ENCODE measurements at places on chromosomes 13 and 19.

DNA sequence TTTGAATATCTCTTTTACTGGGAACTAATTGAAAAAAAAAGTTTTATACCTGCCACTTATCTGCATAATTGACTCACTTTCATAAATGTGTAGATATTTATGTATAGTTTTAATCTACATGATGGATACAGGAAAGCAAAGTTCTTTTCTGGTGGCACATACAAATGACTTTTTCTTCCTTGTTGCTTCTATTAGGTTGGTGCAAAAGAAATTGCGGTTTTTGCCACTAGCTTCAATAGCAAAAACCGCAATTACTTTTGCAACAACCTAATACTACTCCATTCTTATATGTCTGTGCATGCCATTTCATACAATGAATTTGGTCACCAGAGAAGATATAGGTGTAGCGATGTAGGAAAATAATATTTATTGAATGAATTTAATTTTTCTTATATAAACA is 344.5 kb upstream of the PCDH20 start:
- no peak for DNase-seq

DNA sequence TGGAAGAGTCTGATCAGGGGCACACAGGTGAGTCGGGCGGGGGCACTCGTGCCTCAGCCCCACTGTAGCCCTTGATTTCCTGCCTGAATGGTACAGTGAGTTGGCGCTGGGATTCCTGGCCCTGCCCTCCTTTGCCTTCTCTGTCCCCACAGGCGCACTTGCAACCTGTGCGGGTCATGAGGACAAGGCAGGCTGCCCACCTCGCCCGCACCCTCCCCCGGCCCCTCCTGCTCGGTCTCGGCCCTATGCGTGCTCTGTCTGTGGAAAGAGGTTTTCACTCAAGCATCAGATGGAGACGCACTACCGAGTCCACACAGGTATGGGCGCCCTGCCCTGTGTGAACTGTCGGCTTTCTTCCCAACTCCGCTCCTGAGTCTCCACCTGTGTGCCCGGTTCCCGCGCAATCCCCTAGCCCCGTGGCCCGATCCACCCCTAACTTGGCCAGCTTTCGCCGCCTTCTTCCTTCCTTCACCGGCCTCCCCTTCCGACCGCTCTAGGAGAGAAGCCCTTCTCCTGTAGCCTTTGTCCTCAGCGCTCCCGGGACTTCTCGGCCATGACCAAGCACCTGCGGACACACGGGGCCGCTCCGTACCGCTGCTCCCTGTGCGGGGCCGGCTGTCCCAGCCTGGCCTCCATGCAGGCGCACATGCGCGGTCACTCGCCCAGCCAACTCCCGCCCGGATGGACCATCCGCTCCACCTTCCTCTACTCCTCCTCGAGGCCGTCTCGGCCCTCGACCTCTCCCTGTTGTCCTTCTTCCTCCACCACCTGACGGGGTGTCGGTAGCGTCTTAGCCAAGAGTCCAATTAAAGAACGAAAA is 1.6 kb upstream of the KMT2B start:
- no peak for DNase-seq

DNA sequence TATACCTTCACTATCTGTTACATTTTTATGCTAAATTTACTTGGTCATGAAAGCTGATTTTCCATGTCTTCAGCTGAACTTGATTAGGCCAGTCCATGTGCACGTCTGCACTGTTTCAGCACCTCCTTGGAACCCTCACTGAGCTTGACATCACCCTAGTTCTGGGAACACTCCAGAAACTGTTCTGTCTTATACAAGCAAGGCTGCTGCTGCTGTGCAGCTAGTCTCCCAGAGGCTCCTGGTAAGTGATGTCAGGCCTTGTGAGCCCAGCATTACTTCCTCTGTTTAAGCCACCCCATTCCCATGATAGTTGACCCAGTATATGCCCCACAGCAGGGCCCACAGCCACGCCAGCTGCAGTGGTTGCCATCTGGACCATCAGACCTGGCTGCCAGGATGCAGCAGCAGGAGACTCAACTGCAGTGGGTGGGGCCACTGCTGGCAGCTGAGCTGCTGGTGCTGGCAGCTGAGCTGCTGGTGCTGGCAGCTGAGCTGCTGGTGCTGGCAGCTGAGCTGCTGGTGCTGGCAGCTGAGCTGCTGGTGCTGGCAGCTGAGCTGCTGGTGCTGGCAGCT is 90.5 kb upstream of the AKAP11 start:
- no peak for DNase-seq

GRCh38 chr19:34393629-34394028 is 10.6 kb upstream of the PDCD2L start:
- no peak for DNase-seq

GRCh38 chr13:44363631-44364344 is 9.8 kb upstream of the SERP2 start:
- no peak for DNase-seq

DNA sequence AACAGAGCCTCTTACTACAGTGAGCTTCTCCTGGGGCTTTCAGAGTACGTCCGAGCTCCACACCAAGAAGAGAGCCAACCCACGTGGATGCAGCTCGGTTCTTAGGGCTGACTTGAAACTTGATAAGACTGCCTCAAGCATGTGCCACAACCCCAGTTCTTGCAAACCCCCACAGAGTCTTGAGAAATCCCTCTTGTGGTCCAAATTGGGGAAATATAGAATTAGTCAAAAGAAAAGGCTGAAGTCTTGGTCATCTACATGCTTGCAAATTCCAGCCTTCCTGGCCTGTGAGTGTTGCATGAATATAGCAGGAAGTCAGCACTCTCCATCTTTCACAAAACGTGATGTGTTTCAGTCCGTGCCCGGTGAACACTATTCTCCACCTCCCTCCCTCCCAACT is 95.2 kb downstream of the GGACT start:
- no peak for DNase-seq

GRCh38 chr13:75703769-75704168 is 67.6 kb downstream of the LMO7 start:
- DNase-seq: no peak

DNA sequence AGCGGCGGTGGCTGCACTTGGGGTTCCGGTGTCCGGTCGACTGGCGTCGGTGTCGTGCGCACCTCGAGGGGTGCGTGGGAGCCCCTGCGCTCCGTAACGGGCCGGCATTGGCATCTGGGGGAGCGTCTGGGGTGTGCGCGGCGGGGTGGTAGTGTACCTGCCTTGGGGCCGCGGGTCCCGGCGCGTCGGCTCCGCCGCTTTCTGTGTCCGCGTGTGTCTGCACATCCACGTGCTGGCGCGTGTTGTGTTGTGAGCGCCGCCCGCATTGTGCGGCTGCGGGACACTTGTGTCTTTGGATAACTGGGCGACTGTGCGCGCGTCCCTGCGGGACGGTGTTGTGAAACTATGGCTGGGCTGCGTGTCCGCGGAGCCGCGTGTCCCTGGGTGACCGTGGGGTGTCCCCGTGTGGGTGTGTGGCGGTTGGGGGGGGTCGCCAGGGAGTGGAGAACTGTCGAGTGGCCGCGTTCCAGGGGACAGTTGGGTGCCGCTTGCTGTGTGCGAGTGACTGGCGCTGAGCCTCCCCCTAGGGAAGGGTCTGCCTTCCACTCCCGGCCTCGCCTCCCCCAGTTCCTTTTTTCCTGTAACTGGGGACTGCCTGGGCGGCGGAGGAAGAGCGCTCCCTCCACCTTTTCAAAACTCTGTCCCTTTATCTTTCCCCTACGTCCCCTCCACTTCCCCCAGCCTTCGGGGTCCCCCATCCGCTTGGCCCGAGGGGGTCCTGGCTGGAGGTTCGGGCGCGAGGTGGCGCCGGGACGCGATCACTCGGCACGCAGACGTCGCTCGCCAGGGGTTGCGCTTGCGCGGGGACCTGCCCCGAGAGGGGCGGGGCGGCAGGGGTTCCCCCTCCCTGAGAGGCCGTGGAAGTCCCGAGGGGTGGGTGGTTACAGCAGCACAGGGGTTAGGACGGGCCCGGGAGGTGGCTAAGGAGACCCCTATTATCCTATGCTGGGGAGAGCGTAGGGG is 5.7 kb upstream of the NFIC start:
- peak; percentile 65 for DNase-seq

DNA sequence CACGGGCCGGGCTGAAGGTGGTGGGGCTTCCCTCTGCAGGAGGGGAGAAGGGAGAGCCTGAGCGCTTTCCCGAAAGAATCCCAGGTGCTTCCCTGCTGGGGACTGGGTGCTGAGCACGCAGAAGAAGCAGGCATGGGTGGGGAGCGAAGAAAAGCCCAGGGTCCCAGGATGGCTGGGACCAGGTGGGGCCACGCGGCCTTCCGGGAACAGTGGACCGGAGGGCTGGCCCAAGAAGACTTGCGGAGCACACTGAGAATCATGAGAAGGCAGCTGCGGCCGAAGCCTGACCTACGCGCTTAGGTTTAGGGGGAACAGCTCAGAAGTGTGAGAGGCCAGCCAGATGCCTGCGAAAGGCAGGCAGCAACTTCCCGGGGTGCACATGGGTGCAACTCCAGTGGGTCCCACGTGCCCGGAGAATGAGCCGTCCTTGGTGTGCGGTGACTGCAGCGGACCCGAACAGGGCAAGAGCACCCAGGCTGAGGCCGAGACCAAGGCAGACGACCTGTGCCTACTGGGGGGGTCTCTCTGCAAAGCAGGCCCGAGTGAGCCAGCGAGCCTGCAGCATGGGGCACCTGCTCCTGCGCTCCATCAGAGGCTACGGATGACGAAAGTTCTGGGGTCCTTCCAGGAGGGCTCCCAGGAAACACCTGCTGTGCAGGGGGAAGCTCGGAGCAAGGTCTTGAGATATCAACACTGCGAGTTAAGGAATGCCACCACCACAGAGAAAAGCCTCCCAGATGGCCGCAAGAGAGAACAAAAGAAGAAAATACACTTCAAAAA is 52.4 kb downstream of the MLLT1 start:
- DNase-seq: no peak

DNA sequence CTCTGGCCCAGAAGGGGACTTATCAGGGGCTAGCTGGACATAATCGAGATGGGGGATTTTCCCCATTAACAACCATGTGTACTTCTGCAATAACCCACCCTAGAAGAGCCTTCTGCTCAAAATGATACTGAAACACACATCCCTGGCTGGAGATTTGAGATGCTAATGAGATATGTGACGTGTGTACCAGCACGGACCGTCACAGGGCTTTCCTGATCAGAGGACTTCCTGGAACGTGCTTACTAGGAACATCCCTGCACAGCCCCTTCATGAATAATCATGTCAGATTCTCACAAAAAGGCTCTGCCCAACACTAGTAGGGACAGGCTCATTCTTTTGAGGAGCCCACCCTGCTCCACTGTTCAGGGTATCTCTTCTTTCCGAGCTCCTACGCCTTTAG is 6.5 kb upstream of the ERVV-1 start:
- no peak for DNase-seq

GRCh38 chr19:38949580-38950367 is 19.0 kb downstream of the MRPS12 start:
- DNase-seq: peak; percentile 87

GRCh38 chr19:53864308-53864836 is 3.3 kb upstream of the MYADM start:
- DNase-seq: no peak

DNA sequence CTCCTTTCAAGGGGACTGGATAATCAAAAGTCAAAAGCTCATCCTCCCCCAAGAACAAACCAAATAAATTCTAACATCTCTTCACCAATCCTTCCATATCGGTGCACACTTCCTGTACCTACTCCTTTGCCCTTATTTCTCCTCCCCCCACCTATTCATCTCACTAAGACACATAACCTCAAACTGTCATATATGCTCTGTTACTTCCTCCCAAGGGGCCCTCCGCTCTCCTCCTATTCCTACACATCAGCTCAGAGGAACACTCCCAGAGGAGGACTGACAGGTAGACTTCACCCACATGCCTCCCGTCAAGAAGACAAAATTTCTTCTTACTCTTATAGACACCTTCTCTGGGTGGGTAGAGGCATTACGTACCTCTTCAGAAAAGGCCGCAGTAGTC is 48.1 kb downstream of the ZNF93 start:
- no peak for DNase-seq

DNA sequence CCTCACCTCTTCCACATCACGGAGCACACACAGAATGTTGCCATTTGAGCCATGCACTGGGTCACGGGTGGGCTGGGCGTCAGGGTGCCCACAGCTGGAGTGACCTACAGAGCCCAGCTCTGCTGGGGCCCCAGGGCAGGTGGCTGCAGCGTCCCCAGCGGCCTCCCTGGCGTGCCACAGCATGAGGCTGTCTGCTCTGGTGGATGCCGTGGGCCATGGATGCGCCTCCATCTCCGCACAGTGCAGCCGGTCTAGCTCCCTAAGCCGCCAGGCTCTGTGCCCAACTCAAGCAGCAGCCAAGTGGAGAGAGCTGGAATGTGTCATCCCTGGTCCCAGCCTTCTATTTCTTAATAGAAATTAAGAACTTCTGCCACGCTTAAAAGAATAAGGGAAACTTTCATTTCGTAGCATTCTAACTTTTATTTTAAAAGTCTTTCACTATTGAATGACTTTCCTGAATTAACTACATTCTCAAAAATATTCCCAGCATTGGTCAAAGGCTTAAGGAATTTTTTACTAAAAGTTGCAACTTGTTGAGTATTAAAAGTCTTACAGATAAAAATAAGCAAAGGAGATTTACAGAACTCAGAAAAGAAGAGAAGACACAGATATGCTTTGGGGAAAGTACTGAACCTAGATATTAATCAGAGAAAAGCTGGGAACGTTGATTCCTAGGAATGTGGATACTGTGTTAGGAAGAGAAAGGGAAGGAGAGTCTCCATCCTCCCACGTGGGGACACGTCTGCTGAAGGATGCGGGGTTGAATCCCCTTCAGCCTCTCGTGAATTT is 59.3 kb downstream of the ATP11A start:
- no peak for DNase-seq

DNA sequence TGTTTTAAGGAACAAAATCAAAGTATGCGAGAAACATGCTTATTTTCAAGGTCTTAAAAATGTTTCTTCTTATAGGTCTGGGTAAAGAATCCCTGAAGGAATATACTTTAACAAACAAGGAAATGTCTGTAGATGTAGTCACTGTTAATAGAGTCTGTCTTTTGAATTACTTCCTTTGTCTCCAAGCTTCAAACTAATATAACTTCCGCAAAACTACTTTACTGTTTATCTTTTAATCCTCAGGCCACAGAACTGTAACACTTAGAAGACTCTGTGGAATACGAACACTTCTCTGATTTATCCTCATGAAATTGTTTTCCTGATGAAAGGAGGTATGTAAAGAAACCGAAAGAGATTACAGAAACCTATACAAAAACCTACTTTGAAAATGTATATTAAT is 316.0 kb downstream of the PCDH9 start:
- DNase-seq: no peak

GRCh38 chr13:114042066-114042815 is 68.4 kb upstream of the C13orf46 start:
- no peak for DNase-seq

DNA sequence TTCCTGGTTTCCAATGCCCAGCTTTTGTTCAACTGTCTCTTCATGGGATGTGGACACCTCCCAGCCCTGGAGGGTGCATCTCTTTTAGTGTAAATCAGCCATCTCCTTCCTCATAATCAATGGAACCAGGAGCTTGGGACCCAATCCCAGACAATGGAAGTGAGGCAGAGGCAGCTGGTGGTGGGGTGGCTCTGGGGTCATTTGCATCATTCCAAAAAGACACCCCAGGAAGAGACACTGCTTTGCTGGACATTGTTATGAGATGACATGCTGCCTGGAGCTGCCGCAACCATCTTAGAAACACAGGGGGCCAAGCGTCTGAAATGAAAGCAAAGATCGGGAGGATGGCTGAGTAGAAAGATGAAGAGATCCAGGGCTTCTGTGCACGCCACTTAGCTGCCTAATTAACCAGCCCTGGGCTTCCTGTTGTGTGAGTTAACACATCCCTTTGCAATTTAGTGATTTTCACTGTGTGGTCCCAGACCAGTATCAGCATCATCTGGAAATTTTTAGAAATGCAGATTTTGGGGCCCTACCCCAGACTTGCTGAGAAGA is 36.1 kb downstream of the IRS2 start:
- DNase-seq: no peak

- no peak for DNase-seq
Observed at GRCh38 chr13:74203576-74203975, 69.4 kb upstream of the KLF12 start.
